ENCODE measurements at places on chromosomes 7 and 10.

GRCh38 chr10:132497861-132498561 is 39.6 kb upstream of the INPP5A start:
- no peak for DNase-seq

DNA sequence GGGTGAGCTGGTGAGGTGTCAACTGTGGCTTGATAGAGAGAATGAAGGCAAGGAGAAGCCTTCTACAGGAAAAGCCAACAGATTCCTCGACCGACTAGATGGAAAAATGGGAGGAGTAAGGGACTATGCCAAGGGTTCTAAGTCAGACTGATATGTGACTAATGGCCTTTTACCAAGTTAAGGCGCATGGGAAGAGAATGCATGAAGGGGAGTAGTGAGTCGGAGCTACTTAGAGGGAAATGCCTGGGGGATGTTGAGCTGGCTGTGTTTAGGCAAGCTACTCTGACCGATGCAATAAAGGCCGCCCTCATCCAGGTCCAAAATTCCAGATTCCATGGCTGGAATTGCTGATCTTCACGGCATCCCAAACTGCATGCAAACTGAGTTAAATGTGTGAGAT is 48.2 kb downstream of the APBB1IP start:
- DNase-seq, result no peak

GRCh38 chr7:154865984-154866685 is 136.8 kb downstream of the PAXIP1 start:
- no peak for DNase-seq

DNA sequence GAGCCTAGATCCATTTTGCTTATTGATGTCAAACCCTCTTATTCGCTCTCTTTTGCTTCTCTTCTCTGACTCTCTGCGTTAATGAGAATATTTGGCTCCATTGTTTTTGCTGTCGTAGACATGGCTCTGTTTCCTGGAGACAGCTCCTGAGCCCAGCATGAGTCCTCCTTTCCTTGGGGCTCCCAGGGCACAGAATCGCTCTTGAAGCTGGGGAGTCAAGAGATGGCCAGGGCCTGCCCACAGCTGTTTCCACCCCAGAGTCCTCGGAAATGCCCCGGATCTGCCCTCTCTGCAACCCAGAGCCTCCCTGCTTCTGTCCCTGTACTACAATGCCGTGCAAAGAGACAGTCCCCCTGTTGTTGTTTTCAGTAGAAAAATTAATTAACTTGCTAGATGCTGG is 566.7 kb upstream of the FOXK1 start:
- no peak for DNase-seq

- no peak for DNase-seq
These were observed 282.3 kb upstream of the KAT6B start for GRCh38 chr10:74544106-74544505.

GRCh38 chr10:45544191-45544590 is 128.4 kb downstream of the ZFAND4 start:
- DNase-seq, result no peak

DNA sequence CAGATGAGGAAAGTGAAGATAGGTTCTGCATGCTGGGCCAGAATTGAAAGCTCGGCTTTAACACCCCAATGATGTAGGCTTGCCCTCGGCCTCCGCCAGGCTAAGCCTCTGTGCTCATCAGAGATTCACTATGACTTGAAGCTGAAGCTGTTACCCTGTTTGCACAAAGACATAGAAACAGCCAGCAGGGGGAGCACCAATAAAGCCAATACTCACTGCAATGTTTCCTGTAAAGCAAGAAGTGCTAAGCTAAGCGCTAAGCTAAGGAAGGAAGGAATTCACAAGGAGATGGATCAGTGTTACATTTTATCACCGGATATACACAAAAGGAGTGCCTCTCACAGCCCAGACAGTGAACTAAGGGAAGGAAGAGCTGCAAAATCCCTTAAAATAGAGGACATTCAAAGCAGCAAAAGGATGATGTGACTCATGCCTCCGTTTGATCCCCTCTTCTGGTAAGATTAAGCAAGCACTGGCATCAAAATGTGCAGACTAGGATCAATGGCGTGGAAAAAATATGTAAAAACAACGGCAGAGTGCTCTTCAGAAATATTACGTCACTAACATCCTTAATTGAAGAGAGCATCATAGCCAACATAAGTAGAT is 153.8 kb downstream of the COBL start:
- no peak for DNase-seq

DNA sequence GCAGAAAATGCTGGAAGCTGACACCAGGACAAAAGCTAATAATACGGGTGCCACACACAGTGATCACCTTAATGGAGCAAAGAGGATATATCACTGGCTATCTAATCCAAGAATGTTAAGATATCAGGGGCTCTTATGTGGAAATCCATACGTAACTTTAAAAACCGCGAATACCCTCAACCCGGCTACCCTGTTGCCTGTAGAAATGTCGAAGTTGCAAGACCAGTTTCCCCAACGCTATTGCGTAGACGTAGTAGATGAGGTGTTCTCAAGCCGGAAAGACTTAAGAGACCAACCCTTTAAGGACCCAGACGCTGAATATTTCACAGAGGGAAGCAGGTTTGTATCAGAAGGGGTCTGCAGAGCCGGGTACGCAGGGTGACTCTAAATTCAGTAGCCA is 7.9 kb upstream of the CYREN start:
- no peak for DNase-seq

DNA sequence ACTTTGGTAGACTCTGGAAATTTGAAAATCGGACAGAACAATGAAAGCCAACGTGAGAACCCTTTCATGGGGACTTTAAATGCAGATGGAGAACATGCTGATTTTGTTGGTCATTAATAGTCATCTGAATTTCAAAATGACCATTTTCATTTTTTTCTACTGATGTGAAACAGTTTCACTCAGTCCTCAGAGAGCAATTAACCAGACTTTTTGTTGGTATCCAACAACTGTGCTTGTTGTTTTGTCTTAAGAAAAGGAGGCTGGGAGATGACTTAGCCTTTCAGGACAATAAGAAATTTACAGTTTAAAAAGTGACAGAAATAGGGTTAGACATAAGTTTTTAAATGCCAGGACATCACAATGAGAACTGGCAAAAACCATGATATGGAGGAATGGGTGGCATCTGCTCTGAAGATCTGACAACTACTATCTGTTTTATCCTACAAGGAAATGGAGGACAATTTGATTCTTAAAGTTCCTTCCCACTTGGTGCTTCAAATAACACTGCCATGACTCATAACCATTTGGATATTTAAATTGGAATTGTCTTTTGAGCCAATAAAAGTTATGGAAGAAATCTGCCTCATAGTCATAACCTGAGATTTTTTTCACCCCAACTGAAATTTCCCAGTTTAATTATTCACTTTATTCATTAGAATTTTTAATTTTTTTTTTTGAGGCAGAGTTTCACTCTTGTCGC is 87.2 kb upstream of the HPS1 start:
- DNase-seq, result no peak

DNA sequence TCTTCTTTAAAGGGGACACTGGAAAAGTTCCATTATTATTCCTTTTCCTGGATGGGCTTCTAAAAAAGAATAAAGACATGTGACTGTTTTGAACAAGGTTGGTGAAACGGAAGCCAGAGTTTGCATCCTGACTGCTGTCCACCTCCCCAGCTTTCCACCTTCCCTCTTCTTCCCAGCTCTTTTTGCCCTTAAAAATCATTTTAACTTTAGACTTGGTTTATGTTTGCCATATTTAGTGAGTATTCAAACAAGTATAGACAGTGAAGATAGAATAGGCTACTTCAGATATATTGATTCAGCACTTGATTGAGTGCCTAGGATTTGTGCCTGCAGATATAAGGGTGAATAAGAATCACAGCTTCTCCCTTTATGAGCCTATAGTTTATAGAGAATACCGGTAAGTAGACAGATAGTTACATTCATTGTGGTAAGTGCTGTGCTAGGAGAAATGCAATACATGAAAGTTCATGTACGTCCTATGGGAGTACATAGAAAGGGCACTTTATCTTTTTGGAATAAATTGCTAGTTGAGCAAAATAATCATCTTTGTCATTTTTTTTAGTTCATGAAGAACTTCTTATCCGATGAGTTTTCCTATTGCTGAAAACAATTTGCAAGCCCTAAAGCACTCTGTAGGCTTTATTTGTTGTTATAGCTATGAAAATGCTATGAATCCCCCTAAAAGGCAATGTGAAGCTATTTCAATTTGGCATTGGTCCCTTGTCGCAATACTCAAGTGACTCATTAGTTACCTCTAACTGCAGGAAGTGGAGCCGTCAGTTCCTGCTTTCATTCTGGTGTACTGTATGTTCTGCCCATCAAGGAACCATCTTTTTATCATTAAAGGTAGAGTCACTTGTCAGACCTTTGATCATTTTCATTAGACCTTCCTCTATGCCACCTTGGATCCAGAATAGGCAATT is 57.2 kb upstream of the STRIP2 start:
- no peak for DNase-seq

DNA sequence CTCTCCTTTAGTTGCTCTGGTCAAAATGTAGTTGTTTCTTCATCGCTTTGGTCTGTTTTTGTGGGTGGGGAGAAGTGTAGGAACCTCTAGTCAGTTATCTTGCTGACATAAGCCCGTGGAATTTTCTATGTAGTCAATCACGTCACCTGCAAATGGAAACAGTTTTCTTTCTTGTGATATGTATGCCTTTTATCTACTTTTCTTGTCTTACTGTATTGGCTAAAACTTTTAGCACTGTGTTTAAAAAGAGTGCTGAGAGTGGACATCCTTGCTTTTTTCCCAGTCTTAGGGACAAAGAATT is 42.3 kb downstream of the AKR1E2 start:
- DNase-seq, result no peak

DNA sequence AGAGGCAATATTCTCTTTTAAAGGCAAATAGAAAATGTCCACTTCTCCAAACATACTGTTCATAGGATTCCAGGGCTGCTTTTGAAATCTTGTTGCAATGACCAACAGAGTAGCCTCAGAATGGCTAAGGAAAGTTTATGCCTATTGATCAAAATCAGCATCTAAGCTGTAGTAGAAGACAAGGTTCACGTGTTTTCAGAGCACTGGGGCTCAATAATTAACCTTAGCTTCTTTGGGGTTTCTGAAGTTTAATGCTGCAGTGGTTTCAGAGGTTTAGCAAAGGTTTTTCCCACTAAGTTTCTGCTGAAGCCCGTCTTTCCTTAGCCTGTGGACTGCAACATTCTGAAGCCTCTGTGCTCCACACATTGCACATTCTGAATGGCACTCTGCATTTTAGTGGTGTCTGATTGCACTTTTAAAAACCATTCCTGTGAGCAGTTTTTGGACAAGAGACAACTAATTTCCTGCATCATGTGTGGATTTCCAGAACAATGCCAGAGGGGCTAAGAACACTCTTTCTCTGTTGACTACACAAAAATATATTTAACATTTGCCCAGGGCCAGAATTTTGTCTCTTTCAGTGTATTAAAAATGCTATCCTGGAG is 342.5 kb downstream of the PTEN start:
- no peak for DNase-seq

- DNase-seq, result no peak
These were observed 187.1 kb downstream of the NPSR1 start for GRCh38 chr7:34844936-34845665.

DNA sequence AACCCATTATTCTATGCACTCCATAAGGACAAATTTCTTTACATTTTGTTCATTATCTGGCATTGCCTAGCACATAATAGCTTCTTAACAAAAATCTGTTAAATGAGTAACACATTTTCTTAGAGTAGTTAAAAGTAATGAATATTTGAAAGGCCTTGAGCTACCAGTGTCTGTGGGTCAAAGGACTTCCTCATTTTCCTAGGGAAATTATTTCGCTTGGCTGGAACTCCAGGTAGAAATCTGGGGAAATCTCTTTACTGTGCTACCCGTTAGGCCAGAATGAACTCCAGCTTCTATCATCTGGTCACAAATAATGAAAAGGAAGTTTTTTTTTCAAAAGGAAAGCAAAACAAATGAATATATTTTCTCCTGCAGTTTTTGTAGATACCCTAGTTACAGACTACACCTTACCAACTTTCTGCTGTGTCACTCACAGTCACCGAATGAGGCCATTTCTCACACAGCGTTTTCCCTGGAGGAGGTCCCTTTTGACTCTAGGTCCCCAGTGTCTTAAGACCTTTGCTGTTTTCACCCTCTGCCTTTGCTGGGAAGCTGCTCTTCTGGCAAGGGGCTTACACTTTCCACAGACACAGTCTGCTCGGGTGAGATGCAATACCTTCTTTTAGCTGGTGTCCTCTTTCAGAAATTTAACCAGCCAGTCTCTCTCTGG is 1.6 kb downstream of the SAMD9L start:
- DNase-seq, result no peak

DNA sequence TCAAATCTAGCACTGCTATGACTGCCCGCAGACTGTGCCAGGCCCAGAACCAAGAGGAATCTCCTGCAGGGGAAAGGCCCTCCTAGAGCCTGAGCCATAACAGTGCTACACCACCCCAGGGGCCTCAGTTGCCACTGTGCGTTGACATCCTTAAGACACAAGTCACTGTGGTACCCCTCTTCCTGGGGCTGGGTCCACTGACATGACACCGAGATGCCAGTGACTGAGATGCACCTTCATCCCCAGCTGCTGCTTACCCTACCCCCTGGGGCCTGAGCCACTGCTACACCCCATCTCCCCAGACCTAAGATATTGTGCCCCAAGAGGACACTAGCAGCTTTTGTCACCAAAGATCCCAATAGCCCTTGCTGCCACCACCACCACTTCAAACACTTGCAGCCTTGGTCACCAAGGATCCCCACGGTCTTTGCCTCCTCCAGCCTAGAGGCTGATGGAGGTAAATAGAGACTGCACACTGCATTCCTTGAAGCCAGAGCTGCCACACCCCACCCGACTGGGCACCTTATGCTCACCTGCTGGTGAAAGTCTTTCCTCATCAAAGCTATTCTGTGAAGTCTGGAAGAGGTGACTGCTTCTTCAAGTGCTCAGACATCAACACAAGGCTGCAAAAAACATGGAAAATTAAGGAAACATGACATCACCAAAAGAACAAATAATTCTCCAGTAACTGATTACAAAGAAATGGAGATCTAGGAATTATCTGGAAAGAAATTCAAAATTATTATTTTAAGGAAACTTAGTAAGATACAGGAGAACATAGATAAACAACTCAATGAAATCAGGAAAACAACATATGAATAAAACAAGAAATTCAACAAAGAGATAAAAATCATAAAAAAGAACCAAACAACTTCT is 40.4 kb upstream of the SHH start:
- DNase-seq, result no peak

DNA sequence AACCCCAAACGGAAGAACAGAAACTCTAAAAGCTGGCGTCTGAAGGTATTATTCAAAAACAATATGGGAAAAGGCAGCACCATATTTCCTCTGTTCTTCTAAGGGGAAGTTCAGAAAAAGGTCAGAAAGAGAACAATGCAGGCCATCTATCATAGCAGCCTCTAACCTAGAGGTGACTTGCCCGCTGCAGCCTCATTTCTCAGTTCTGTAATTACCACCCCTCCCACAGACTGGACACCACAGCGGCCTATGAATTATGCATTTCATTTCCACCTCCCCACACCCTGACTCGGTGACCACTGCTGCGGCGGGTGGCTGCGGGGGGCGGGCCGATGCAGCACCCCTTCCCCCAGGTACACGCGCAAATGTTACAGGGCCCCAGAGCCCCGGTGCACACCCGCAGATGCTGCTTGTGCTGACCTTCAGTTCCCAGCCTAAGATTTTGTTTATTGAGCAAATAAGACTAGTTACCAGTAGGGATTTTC is 125.5 kb downstream of the CLEC2L start:
- no peak for DNase-seq
